Omental fat pad (tissue), 4 donors: ENCODE measurements at places on chromosomes 16 and 17. TPM values are rescaled to one million over a fixed set of nuclear protein-coding genes. Genes with fewer than 3 reads are reported as not detected.

The SHBG gene
- not detected for total RNA-seq

The NKD1 gene
- 11.6 TPM for total RNA-seq

The RNF135 gene
- total RNA-seq, result 29.3 TPM

The SEC14L5 gene
- total RNA-seq, result 1.3 TPM

The ASGR1 gene
- 1.6 TPM for total RNA-seq

The CPNE7 gene
- total RNA-seq, result 2.4 TPM

The TBC1D3B gene
- 3.0 TPM for total RNA-seq

The HCRT gene
- not detected for total RNA-seq

The NAGS gene
- 1.6 TPM for total RNA-seq

DNA sequence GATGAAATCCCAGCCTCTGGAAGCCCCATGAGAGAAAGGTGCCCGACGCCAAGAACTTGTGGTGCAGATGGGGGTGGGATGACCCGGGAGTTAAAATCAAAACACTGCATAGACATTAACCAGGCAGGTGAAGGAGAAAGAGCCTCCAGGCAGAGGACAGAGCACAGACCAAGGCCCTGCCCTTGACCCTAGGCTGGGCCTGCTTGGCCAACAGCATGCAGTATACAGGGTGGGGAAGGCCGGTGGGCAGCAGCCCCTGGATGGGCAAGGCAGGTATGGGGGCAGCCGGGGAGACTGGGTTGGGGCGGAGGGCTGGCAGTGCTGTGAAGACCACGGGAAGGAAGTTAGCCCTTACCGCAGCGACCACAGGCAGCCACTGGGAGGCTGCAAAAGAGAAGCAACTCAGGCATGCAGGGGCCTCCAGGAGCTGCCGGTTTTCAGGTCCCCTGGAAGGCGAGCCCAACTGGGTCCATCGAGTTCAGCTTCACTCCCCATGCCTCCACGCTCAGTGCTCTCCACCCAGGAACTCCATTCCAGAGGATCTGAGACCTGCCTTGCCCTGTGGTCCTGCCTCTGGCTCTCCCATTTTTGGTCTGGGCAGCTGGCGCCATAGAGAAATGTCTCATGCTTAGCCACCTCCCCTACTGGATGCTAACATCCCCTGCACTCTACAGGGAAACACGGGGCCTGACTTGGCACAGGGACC is 81.2 kb downstream of the C16orf95 start:
- DNase-seq, result no peak

GRCh38 chr17:45127548-45128300 is 4.6 kb downstream of the PLCD3 start:
- no peak for DNase-seq

- DNase-seq, result no peak
These were observed 8.0 kb downstream of the CDK5R1 start for GRCh38 chr17:32494621-32495358.

DNA sequence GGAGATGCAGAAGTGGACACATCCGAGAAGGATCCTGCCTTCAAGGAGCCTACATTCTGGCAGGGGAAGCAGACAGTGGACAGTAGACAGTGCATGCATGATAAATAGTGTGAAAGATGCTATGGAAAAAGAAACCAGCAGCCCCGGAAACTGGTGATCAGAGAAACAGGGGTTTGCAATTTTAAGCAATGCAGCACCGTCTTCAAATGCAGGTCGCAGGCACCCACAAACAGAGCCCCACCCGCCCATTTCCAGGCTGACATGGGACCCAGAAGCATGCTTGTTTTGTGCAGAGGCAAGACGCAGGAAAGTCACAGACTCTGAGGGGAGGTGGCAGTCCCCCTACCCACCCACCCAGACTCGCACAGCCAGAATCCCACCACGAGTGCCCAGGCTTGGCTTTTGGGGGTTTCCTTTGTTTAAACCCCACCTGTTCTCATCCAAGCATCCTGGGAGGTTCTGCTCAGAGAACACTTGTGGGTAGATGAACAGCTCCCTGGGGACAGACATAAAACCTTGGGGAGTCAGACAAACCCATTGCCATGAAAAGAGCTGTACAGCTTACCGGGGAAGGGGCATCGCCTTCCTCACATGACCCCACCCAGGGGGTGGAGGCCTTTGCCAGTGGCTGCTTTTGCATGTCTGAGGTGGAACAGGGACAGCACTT is 114.3 kb downstream of the MGAT5B start:
- DNase-seq, result no peak

GRCh38 chr16:72427783-72428331 is 255.9 kb upstream of the PMFBP1 start:
- no peak for DNase-seq

DNA sequence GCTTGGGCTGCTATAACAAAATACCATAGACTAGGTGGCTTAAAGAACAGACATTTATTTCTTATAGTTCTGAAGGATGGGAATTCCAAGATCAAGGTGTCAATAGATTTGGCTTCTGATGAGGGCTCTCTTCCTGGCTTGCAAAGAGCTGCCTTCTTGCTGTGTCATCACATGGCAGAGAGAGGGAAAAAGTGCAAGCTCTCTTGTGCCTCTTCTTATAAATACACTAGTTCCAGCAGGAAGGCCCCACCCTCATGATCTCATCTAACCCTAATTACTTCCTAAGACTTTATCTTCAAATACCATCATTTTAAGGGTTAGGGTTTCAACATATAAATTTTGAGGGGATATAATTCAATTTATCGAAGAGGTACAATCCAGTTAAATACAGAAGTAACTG is 30.6 kb downstream of the ABCA9 start:
- no peak for DNase-seq

GRCh38 chr16:54077050-54077821 is 209.4 kb downstream of the IRX3 start:
- no peak for DNase-seq

DNA sequence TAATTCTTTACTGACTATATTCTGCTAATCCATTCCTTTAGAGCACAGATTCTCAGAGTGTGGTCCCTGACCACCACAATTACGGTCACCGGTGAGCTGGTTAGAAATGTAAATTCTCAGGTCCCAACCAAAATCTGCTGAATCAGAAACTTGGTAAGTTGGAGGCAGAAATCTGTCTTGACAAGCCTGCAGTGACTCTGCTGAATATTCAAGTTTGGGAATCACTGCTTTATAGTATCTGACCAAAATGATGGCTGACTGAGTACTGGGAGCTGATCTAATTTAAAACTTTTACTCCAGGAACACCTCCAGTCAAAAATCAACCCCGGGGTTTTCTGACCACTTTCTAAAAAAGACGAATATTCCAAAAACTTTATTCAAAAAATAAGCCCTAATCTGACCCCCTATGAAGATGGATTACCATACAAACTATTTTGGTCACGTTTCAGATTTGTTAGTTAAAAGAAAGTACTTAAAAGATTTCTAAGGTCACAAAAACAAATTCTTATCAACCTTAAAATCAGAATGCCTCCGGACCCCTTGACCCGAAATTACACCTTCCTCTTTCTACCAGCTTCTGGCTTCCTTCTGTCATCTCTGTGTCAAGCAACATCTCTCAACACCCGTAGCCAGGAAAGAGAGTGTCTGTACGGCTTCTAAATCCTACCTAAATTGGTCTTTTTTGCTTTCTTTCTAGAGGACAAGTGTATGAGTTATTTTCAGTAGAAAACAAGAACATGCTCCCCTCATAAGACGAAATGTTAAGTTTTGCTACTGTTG is 38.6 kb downstream of the CREBBP start:
- no peak for DNase-seq

DNA sequence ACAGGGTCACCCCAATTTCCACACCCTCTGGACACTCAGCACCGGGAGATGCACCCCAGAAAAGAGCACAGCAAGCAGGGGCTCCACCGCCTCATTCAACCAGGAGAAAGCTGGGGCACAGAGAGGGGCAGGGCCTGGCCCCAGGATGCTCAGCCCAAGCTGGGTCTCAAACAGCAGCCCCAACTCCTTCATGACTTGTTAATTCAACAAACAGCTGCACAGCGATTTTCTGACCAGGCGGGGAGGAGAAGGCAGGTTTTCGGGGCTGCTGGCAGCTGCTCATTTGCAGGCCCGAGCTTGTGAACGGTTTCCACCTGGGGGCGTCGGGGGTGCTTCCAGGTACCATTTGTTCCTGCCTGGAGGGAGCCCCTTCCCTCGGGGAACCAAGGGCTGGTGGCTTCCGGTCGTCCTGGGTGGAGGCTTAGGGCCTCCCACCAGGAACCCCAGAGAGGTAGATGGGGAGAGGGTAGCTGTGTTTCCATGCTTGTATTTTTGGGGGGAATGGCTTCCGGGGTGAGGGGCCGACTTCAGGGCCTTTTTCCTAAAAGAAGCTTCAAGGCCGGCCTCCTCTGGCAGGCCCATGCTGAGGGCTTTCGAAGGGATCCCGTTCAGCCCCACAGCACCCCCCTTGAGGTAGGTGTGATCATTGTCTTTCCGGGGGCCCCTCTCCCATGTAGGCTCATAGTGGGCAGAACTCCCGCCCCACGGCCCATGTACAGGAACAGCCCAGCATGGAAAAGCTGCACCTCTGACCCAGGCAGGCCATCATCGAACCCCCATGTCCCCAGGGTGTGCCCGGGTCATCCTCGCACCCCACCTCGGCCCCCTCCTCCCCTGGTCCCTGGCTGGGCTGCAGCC is 191.6 kb upstream of the GSE1 start:
- no peak for DNase-seq

DNA sequence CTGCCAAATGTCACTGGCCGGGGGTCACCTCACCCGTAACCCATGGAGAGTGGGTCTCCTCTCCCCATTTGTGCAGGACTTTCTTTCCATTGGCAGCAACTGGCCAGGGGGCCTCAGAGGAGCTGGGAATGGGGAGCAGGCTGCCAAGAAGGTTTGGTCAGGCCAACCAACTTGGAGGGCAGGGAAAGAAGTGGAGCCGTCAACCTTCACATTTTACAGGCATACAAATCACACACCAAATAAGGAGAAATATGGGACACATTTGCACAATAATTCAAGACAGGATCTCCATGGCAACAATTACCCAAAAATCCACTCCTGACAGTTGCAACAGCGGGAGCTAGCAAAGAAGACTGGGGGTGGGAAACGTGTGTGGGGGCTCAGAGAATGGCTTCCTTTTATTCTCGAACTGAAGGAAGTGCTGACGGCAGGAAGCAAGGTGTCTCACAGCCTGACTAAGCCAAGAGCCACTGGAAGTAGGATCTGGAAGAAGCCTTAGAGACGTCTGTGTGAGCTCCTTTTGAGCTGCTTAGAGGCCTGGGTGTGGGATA is 20.9 kb downstream of the RPRML start:
- no peak for DNase-seq

DNA sequence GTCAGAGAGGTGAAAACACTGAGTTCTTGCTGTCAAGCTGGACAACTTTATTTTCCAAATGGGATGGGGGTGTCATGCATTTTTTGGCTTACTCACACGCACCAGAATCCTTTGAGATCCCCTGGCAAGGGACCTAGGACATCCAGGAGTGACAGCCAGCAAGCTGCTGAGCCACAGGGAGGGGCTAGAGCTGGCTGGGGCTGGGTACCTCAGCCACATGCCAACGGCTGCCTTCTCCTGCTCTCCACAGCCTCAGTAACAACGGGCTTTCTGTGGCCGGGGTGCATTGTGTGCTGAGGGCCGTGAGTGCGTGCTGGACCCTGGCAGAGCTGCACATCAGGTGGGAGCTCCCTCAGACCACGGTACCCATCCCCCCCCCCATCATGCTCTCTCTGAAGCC is 47.6 kb downstream of the NLRC5 start:
- no peak for DNase-seq

DNA sequence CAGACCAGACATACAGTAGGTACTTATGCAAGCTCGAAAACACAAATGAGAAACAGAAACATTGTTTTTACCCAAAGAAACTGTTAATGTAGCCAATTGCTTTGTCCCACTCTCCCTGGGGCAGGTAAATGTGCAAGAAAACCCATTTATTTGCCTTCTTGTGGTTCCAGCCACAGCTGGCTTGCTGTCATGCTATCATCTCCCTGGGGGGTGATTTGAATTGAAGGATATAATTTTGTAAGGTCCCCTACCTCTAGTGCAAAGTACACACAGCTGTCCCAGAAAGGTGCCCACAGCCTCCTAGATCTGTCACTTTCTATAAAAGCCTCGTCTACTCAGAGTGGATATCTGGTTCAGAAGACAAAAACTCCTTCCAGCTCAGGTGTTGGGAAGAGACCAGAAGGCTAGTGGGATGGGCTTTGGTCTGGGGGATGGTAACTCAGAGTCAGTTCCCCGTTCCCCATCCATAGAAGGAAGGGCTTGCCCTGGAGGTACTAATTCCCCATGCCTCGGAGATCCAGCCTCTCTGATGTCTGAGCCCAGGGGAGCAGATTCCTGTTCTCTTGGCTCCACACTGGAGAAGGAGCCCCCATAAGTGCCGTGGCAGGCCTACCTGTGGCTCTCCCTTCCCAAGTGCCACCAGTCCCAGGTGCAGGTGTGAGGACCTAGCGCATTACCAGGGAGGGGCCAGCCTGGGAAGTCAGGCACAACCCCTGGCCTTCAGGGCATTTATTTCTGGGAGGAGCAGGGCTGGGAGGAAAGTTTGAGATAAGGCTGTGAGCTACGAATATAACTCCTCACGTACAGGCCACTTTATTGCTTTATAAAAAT is 2.4 kb upstream of the PRR15L start:
- no peak for DNase-seq

GRCh38 chr16:89026121-89026612 is 49.2 kb upstream of the CBFA2T3 start:
- no peak for DNase-seq

GRCh38 chr16:86089991-86090390 is 191.0 kb downstream of the IRF8 start:
- DNase-seq, result no peak

GRCh38 chr16:67296420-67296819 is 17.1 kb downstream of the PLEKHG4 start:
- no peak for DNase-seq

DNA sequence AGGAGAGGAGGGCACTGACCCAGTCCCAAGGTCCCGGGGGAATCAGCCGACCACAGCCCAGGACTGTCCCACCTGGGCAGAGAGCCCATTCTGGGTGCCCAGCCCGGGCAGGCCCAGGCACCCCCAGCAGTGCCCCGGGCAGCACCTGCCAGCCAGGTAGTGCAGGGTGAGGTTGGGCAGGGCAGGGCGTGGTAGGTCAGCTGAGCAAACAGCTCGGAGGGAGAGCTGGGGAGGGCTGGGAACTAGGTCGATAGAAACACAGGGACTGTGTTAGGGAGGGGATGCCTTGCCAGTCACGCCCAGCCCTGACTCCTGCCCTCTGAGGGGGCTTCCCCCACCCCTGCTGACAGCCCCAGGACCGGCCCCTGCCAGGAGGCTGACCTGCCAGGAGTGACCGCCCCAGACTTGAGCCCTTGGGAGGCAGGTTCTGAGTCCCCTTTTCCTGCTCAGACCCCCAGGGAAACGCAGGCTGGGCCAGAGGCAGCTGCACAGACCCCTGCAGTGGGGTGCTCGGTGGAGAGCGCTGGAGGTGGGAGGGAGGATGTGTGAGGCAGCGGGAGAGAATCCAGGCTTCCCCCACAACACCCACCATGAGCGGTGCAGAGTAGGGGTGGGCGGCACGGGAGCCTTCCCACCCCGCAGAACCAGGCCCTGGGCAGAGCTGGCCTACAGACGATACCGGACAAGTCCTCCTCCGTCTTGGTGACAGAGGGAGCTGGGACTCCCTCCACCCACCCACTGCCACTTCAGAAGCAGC is 4.7 kb downstream of the HS3ST6 start:
- no peak for DNase-seq
